Iris pigment epithelial cell (primary cell): ENCODE measurements at places on chromosomes 6 and 20.

DNA sequence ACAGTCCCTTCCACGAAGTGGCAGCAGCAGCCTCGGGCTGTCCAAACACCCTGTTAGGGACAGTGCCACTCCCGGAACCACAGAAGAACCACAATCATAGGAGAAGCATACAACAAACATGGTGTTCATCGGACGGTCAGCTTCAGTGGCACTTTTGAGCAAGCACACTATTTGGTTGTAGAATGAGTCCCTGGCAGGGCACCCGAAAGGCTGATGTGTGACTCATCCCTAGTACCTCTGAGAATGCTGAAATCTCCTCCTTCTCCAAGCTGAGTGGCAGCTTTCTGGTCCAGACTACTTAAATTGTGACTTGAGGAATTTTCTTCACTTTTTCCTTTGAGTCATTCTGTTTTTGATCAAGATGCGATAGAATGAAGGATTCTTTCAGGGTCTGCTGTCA is 282.5 kb downstream of the ESR1 start:
- DNase-seq = peak; percentile 61

GRCh38 chr20:46388201-46388836 is 18.1 kb downstream of the ELMO2 start:
- DNase-seq = no peak

DNA sequence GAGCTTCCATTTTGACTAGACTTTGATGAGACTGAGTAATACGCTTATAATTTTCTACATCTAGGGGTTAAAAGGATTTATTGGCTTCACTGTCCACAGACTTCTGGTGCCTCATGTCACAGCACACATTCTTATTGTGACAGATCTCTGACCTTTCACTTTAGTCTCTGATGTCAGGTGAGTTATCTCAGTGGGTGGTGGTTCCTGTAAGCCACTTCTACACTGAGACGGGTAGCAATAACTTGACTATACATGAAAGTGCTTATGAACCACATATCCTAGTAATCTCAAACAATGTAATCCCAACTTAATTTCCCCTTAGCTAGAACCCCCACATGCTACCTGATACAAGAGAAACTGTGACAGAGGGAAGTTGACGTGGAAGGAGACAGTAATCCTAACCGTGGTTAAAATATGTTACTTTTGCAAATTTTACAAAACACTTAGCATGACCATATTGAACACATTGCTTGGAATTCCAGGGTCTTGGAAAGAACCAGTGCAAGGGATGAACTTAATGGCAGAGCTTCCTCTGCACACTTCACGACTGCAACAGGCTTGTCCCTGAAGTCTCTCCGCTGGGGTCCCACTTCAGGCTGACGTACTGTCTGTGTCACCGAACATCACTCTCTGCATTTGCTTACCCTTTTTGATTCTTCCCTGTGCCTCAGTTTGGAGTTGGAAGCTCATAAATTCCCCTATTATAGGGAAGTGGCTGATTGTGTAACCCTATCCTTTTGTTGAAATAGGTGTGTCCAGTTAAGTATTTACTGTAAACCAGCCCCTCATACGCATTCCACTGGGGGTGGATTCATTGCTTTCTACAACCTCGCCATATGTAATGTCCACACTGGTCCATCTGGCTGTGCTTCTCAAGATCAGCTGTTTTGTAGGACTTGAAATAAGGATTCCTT is 6.4 kb upstream of the TRIM40 start:
- no peak for DNase-seq

GRCh38 chr6:141265756-141266623 is 866.7 kb upstream of the GJE1 start:
- DNase-seq = peak; percentile 16

- no peak for DNase-seq
Observed at GRCh38 chr6:131225127-131225526, 89.9 kb downstream of the AKAP7 start.

DNA sequence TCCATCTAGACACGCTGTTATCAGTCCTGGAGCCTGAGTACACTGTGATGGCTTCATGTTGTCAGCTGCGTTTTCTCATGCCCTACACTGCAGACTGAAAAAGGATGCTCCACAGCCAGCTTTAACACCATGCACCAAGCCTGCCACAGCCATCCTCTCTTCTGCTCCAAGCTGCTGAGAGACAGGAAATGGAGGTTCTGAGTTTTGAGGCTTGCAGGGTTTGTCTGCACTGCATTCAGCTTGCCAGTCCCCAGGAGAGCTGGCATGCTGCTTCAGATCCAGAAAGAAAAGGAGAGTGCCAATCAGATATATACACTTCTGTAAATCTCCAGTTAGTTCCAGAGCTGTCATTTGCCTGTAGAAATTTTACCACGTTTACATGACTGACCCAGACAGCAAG is 550.7 kb upstream of the FLRT3 start:
- no peak for DNase-seq

GRCh38 chr20:25033265-25033923 is 24.5 kb downstream of the ACSS1 start:
- no peak for DNase-seq

- no peak for DNase-seq
Observed at GRCh38 chr20:53668992-53669391, 75.4 kb upstream of the ZNF217 start.

GRCh38 chr6:14583826-14584225 is 466.3 kb downstream of the CD83 start:
- DNase-seq = no peak

DNA sequence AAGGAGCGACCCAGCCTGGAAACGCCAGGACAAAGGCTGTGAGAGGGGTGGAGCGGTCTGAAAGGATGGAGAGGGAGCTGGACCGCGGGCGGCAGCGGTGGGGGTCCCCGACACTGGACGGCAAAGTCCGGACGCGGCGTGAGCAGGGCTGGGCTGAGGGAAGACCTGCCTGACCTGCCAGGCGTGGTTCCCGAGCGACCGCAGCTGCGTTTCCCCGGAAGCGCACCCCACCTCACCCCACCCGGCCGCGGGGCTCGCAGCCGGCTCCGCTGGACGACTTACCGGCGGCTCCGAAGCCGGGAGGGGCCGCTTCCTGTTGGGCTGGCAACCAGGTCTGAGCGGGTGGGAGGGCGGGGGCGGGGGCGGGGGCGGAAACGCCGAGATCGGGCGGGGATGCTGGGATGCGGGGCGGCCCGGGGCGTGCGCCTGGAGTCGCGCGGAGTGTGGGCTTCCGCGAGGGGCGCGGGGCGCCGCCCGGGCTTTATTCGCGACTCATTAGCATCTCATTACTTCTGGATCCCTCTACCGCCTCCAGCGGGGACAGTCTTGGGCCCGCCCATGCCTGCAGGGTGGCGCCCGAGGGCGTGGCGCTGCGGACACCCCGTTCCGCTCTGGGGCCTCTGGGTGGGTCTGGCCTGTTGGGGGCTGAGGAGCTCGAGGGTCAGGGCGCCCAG is at the start of gene MICAL1:
Gene MICAL1, minus strand, starts transcription at position 336 of the 674 bp plus-strand sequence. CDS start 1,576 bp downstream, outside the sequence.
- peak; percentile 54 for DNase-seq

- peak; percentile 8 for DNase-seq
Observed at GRCh38 chr20:57509665-57510237, 15.2 kb downstream of the CTCFL start.

- DNase-seq = no peak
Observed at GRCh38 chr20:8800089-8800488, 268.8 kb upstream of the PLCB4 start.

DNA sequence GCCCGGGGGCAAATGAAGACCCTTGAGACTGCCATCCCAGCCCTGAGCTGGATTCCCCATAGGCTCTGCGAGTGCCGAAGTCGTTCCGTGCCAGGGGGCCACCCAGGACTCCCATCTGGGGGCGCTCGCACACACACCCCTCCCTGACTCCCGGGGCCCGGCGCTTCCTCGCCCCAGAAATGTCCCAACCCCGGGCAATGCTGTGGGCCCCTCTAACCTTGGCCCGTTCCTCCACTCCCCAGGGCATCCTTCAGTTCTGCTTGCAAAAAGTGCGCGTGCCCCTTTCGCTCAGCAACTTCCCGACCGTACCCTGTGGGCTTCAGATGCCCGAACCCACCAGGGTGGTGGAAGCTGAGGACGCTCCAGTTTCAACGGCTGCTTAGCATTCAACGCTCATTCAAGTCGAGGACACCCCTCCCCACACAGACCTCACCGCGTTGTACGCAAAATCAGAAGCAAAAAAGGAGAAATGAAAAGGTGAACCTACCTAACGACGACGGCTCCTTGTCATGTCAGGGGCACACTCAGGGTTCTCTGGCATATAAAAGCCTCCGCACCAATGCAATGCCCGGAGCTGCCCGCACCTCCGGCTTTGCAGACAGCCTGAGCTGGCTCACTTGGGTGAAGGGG is 25.3 kb downstream of the RIPOR2 start:
- peak; percentile 9 for DNase-seq

- no peak for DNase-seq
Observed at GRCh38 chr6:104617591-104617990, 242.1 kb downstream of the HACE1 start.

DNA sequence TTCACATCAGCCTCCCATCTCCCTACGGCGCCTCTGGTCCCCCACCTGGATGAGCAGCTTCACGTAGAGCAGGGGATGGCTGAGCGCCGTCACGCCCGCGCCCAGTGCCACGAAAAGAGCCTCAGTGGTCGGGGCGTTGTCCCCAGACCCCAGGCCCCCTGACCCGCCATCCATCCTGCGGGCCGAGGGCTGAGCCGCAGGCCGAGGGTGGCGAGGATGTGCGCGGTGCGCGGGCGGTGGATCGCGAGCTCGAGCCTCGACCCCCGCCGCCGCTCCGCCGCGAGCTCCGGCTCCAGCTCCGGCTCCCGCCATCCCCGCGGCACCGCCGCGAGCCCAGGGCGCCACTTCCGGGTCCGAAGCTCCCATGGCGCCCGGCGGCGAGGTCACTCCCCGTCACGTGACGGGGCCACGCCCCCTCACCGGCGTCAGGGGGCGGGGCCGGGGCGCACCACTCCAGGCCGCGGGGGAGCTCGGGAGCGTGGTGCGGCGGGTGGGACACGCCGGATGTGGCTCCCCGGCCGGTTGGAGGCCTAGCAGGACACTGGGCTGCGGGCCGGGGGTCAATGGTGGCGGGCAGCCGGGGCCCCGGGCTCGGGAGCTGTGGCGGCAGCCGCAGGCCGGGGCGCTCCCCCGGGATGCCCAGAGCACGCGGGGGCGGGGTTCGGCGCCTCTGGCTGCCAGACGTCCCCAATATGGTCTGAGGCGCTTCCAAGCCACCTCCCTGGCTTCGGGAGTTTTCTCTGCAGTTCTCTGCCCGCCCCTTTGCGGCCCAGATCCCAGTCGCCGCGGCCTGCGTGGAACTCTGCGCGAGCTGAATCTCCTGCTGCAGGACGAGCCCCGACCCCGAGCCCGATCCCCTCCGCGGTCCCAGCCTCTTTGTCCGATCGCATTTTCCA is at the start of gene MTCH1:
Gene MTCH1, minus strand, starts transcription at position 389 of the 896 bp plus-strand sequence. Its CDS starts 23 bp downstream, at position 366.
- peak; percentile 86 for DNase-seq

GRCh38 chr20:17066902-17067301 is 159.9 kb upstream of the PCSK2 start:
- DNase-seq = no peak

DNA sequence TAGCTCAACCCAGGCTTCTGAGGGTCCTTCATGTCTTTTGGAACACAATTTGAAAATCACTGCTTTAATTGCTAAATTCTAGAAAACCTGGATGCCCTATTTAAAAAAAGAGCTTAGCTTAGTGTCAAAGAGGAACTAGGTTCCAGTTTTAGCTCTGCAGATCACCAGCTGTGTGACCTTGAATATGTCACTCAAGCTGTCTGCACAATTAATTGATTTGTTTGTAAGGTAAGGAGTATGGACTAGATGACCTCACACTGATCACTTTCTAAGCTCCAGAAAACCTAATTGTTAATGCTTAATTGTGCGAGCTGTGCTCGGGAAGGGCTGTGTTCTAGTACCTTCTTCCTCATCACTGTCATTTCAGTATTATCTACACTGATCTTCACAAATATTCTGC is 26.2 kb downstream of the UTRN start:
- no peak for DNase-seq

DNA sequence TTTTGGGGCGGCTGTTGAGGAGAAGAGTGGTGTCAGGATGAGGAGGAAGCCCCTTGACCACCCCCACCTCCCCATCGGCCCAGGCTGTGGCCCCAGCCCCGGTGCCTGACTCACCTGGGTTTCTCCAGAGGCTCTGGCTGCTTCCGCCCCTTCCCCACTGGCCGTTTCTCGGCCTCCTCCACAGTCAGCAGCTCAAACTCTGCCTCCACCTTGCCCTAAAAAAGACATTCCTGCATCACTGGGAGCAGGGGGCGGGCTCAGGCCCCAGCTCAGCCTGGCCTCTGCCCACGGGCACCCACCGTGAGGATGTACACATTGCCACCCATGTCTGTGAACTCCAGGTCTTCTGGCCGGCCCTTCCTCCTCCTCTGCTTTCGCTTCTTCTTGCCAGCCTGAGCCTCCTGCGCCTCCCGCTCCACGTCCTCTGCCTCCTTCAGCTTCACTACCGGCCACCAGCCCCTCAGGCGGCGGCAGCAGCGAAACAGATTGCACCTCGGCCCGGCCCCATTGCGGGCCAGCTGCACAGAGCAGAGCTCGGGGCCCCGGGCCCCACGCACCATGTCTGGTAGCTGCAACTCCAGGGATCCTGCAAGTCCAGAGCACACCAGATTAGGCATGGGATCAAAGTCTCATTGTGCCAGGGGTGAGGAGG is 17.3 kb downstream of the ERGIC3 start:
- DNase-seq = no peak

DNA sequence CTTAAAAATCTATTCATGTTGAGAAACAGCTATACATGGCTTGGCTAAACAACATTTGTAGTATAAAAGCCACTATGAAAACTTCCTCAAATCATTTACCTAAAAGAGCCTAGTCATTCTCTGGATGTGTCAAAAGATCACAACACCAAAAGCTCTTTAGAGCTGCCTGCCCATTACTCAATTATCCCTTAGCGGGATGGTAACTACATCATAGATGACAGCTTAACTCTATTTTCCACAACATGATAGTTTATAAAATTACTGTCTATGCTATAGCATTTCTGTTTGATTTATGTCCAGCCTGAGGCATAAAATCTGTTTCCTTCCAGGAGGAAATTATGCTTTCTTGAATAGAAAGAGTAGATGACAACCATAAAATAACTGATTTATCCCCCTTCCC is 777.6 kb upstream of the HS3ST5 start:
- DNase-seq = no peak

DNA sequence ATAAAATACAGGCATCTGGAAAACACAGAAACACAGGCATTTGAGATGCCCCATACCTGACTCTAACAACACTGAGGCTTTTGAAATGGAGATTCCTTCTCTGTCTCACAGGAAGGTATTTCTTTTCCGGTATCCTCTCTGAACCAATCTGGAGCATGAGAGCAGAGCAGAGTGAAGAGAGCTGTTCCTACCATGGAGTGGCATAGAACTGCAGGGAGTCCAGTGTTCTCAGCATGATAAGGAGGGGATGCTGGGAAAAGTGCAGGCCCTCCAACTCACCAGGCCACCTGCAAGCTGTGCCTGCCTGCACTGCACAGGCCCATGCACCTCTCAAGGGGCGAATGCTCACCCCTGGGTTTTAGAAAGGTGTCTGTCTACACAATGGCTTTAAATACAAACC is 89.2 kb downstream of the FOXA2 start:
- no peak for DNase-seq

DNA sequence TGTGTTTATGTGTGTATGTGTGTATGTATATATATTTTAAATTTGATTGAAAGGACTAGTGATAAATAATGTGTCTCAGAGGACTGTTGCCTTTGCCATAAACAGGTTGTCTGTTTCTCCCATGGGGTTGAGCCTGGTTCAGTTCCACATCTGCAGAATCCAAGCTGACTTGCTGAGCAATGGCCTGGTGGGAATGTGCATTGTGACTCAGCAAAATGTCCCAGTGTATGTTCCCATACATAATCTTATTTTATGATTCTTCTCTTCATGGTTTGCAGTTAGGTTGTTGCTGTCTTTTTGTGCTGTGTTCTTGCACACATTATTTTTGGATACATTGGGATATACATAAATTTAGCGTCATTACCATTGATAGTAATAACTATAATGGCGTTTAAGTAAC is 115.6 kb upstream of the SLC24A3 start:
- no peak for DNase-seq

GRCh38 chr20:51354769-51355319 is 187.7 kb downstream of the NFATC2 start:
- DNase-seq = peak; percentile 56
